B cell (primary cell): ENCODE measurements at places on chromosomes 12 and 14. TPM values are rescaled to one million over a fixed set of nuclear protein-coding genes. Genes with fewer than 3 reads are reported as not detected.

PRPH gene
- not detected in 2 replicates for total RNA-seq

CLEC4C gene
- 0.39 TPM in 1 of 2 replicates, not detected in the other for total RNA-seq

SYNE2 gene
- total RNA-seq: 105 TPM in 2 replicates

RAD9B gene
- total RNA-seq: 1.5 and 1.7 TPM in 2 replicates

MFAP5 gene
- 0.94 TPM in 1 of 2 replicates, not detected in the other for total RNA-seq

RERGL gene
- total RNA-seq: not detected in 2 replicates

PELI2 gene
- total RNA-seq: 13.4 and 18.9 TPM in 2 replicates

GLT8D2 gene
- not detected in 2 replicates for total RNA-seq

HOXC12 gene
- not detected in 2 replicates for total RNA-seq
